Small intestine (tissue), 16 donors: ENCODE measurements at places on chromosomes 3 and 15. TPM values are rescaled to one million over a fixed set of nuclear protein-coding genes. Genes with fewer than 3 reads are reported as not detected.

DNA sequence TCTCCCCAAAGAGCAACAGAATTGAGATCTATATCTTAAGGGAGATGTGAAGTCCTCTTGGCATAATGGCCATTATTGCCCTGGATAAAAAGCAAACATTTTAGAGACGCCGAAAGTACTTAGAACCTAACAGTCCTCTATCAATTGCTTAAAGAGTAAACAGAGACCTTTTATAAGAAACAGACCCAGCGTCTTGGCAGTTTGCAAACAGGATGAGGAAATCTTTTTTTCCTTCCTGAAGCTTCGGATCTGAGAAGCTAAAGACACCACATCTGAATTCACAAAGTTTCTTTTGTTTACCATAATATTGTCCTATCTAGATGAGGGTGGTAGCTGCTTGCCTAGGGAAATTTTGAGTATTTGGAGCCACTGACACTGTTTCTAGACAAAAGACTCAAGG is 59.9 kb upstream of the LIMD1 start:
- no peak for DNase-seq

- no peak for DNase-seq
These were observed 2.8 kb upstream of the C15orf40 start for GRCh38 chr15:83014205-83014653.

DNA sequence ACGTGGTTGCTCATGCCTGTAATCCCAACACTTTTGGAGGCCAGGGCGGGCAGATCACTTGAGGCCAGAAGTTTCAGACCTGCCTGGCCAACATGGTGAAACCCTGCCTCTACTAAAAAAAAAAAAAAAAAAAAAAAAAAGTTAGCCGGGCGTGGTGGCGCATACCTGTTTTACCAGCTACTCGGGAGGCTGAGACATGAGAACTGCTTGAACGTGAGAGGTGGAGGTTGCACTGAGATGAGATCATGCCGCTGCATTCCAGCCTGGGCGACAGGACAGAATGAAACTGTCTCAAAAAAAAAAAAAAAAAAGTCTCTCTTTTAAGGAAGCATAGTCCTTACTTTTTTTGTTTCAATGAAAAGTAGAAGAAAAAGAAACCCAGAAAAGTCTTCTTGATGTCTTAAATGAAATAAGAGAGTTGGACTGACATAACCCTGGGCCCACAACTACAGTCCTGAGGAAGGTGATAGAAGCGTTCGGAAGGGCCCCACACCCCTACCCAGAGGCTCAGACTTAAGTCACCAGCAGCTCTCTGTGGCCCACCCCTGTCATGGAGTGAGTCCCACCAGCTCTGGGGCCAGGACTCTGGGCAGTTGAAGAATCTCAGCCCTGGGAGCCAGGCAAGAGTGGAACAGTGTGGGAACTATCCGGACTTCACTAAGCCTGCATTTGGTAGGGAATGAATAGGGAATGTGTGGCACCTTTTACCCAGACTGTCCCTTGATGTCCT is 2.6 kb downstream of the NME9 start:
- DNase-seq: no peak

GRCh38 chr15:39784638-39785037 is 2.0 kb upstream of the FSIP1 start:
- DNase-seq: no peak

The THRB gene
- polyA plus RNA-seq: 3.3 TPM

The AP2M1 gene
- 260 TPM for polyA plus RNA-seq
